Brain microvascular endothelial cell (primary cell): ENCODE measurements at places on chromosomes 6 and 20.
A peak's percentile ranks its signal among the peaks of the same experiment; 100 is the strongest.

DNA sequence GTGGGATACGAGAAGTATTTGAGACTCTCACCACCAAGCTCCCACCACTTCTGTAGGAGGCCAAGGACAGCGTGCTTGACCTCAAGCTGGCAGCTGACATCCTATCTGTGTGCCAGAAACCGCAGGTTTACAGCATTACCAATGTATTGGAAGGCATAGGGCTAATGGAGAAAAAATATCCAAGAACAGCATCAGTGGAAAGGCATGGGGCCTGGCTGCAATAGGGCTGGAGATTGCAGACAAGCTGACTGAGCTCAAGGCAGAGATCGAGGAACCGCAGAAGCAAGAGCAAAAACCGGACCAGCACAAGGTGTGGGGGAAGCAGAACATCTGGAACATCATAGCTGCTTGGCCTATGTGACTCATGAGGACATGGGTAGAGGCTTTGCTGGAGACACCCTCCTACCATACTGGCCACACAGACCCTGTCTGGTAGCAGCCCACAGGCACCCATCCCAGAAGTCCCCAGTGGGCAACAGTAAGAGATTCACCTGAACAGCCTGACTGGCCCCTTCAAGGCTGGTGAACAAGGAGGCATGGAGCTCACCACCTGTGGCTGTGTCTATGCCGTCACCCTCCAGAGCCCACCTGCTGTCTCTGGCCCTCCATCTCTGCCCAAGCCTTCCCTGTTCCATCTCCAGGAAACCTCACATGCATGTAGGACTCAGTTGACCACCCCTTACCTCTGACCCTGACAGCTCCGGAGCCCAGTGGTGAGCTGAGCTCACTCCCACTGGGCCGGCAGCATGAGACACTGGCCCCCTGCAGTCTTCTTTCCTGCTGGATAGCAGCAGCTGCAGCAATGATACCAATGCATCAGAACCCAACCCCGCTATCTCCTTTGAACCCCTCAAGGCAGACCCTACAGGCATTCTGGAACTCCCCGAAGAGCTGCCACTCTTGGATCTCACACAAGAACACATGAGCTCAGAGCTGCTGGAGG, 171.1 kb downstream of the KIF6 start:
- peak; percentile 33 for DNase-seq

GRCh38 chr20:21076073-21076472, 30.1 kb downstream of the LINC00237 start:
- no peak for DNase-seq

- DNase-seq = no peak
Observed at GRCh38 chr6:145263778-145264211, 471.5 kb downstream of the EPM2A start.

GRCh38 chr6:142336787-142337186, 35.0 kb downstream of the ADGRG6 start:
- DNase-seq = no peak

DNA sequence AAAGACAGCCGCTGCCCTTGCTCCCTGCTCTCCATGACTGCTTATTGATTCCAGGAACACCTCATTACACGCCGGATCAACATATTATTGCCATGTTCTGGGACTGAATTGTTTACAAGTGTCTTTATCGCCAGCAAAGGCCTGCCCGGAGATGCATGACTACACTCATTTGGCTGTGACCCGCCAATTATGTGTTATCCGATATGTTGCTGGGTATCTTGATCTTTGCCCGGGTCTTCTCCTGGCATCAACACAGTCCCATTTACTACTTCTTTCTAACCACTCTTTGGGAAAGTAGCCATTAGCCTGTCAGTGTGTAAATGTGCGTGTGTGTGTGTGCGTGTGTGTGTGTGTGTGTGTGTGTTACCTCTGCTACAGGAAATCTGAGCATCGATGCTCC, 15.4 kb downstream of the LINC00237 start:
- no peak for DNase-seq

- DNase-seq = no peak
Observed at GRCh38 chr6:93624408-93624807, 205.0 kb upstream of the EPHA7 start.

- DNase-seq = no peak
Observed at GRCh38 chr6:101477436-101477835, 83.9 kb downstream of the GRIK2 start.

DNA sequence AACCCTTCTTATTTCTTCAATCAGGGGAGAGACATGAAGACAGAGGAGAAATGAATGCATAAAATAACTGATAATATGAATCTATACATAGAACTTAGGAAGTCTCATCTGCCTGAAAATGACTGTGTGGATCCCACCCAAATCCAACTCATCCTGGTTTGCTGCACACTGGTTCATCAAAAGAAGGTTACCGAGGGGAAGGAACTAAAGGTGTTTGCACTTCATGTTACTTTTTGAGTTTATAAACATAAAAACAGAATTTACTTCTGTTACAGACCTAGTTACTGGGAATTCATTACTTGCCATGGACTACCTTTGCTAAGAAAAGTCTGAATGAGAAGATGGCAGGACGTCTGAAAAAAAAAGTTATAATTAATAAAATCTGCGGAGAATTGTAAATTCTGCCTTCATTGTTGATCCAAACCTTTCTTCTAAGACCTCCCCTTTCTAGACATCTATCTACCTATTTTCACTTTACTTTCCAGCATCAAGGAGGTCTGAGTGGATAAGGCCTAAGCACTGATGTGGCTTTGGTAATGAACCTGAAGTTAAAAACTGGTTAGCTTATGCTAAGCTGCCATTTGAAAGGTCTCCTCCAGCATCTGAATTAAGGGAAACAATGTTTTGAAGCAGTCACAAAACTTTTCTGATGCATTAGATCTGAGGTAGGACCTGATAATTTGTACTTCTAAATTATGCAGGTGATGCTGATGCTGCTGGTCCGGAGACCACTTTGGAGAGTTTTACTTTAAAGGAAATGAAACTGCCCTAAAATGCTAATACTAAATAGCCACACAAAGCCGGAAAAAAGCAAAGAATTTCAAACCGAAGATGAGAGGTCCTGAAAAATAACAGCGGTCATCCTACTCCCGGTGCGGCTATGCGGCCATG, 84.0 kb downstream of the HFE start:
- DNase-seq = no peak

DNA sequence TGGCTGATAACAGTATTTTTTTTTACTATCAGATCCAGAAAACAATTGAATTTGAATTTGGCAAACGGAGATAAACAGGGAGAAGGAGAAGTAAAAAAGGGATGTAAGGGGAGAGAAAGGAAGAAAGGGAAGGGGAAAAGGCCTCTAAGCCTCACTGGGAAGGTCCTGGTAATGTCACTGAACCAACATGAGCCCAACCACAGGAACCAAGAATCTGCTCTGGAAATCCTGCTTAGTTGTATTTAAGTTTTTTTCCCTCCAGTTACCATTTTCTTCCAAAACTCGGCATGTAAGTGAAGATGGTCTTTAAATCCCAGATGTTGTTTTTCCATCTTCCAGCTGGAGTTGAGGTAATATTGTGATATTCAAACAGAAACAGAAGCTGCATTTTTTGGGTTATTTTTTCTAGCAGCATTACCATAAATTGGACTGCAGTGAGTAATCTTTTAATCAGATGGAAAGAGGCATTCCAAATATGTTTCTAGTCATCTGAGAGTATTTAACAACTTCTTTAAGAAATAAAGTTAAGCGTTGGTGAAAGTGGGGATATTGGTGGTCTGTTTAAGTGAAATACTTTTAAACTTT, 91.1 kb downstream of the TXNDC5 start:
- DNase-seq = no peak

DNA sequence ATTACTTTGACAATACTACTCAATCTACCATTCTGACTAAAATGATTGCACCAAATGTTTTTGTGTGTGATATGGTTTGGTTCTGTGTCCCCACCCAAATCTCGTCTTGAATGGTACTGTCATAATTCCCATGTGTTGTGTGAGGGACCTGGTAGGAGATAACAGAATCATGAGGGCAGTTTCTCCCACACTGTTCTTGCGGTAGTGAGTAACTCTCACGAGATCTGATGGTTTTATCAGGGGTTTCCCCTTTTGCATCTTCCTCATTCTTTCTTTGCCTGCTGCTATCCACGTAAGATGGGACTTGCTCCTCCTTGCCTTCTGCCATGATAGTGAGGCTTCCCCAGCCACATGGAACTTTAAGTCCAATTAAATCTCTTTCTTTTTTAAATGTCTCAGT, 20.8 kb downstream of the SYCP2 start:
- DNase-seq = no peak

DNA sequence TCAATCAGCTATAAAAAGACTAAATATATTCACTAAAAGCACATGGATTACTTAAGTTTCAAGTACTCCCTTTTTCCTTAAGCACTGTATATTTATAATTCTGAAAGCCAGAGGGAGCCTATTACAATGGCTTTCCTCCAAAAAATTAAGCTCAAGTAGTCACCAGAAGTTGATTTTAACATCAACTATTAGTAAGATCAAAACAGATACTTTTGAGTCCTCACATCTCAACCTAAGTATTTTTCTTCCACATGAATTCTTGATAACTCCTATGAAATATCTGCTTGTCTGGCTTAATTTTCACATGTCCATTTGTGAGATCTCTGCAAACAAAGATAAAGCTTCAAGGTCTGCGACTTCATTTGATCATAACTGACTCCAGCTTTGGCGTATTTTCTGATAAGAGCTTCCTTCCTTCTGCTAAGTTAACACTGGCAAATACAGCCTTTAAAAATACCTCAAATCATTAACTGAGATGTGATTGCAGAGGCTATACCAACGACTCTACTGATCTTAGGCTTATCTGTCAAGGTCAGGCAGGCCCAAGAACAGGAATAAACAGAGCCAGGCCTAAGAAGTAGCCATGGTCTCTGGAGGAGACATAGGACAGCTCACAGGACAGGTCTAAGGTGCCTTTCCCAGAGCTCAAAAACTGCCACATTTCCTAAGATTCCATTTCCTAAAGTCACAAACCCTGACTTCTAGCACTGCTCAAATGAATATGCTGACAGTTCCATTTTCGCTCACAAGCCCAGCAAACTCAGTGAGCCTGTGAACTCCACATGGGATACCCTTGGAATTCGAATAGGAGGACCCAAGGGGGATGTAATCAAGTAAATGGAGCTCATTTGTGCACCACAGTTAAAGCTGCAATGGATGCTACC, 10.0 kb downstream of the SNX5 start:
- no peak for DNase-seq

DNA sequence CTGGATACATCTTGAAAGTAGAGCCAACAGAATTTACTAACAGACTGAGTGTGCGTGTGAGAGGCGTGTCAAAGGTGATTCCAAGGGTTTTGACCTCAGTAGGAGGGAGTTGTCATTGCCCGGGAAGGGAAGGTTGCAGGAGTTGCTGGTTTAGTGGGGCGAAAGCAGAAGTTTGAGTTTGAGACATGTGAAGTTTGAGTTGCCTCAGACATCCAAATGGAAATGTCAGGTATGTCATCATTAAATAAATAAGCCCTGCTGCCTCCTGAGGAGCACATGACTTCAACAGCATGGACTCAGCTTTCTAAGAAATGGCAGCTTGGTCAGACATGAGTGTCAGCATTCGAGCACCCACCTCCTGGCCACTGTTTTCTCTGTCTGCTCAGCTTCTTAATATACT, 26.6 kb upstream of the TGM2 start:
- DNase-seq = no peak

- DNase-seq = no peak
Observed at GRCh38 chr6:169816975-169817374, 65.6 kb downstream of the ERMARD start.

DNA sequence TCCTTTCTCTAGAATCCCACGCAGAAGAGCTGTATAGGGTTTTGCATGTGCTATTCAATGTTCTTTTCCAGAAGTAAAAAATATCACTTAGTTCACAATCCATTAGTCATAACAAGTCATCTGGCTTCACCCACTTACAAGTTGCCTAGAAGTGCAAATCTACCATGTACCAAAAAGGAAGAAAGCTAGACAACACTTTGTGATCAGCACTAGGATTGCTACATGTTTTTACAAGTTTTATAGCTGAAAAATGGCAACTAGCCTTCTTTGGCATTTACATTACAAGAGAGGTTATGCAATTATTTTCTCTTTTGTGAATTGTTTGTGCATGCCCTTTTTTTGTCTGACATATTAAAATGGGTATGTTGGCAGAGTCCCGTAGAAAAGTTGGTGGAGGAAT, 85.6 kb upstream of the PTPRK start:
- no peak for DNase-seq

- DNase-seq = no peak
Observed at GRCh38 chr20:63139837-63140236, 76.1 kb downstream of the YTHDF1 start.
